CD14-positive monocyte (primary cell): ENCODE measurements at places on chromosomes 5 and 9.

GRCh38 chr5:142826741-142827492 lies 56.7 kb downstream of the ARHGAP26 start:
- peak; percentile 89 for DNase-seq

DNA sequence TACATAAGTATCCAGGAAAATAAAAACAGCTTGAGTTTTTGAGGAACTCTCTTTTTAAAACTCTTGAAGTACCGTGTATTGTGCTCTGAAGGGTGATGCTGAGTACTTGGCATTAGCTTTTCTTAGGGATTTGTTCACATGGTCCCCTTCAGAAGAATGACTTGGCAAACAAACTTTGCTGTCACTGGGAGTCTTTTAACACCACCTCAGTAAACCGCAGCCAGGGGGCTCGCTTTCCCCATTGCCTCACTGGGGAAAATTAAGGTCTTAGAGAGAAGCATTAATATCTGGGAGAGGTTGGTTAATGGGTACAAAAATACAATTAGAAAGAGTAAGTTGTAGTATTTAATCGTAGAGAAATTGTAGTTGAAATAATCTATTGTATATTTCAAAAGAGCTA lies 105.9 kb upstream of the DAP start:
- no peak for DNase-seq

GRCh38 chr9:15484802-15485201 lies 26.0 kb downstream of the PSIP1 start:
- no peak for DNase-seq

DNA sequence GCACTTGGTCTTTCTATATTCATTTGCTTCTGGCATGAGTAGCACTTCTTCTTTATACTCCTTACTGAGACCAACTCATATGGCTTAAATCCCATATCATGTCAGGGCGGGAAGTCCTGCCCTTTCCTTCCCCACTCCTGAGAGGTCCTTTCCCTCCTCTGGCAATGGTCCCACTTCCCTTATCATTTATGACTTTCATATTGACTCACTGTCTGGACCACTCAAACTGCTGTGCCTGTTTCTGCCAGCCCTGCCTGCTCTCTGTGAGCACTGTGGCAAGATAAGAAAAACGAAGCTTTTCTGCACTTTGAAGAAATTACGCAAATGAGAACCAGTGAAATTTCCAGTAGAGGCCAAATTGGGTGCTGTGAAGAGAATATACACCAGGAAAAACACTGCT lies 58.1 kb downstream of the ZNF474 start:
- no peak for DNase-seq

GRCh38 chr9:129036923-129037766 lies 719 bp downstream of the MIGA2 start:
- no peak for DNase-seq

DNA sequence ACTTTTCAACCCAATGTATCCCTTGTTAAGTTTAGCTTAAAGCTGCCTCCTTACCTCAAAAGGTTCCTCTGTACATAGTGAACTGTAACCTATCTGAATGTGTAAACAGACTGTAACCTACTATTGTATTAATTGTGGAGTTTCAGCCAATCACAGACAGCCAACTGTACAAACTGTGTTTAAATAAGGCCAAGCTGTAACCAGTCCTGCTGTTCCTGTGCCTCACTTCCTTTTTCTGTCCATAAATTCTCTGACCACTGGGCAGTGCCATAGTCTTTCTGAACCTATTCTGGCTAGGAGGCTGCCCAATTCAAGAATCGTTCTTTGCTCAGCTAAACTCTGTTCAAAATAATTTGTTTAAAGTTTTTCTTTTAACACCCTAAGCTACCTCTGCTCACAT lies 74.7 kb upstream of the DAPK1 start:
- no peak for DNase-seq

GRCh38 chr5:143155455-143155854 lies 248.0 kb downstream of the NR3C1 start:
- no peak for DNase-seq

DNA sequence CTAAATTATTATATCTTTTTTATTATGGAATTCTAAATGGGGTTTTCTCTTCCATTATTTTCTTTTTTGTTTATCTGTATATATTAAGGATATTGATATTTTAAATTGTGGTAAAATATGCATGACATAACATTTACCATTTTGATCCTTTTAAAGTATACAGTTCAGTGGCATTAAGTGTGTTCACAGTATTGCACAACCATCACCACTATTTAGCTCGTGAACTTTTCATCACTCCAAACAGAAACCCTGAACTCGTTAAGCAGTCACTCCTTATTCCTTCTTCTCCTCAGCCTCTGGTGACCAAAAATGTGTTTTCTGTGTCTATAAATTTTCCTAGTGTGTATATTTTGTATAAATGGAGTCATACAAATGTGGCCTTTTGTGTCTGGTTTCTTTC lies 188.2 kb downstream of the CCDC171 start:
- no peak for DNase-seq

GRCh38 chr5:109640976-109641375 lies 48.8 kb upstream of the MAN2A1 start:
- no peak for DNase-seq

- no peak for DNase-seq
Measured at GRCh38 chr9:116178481-116179211, 25.1 kb downstream of the PAPPA start.

DNA sequence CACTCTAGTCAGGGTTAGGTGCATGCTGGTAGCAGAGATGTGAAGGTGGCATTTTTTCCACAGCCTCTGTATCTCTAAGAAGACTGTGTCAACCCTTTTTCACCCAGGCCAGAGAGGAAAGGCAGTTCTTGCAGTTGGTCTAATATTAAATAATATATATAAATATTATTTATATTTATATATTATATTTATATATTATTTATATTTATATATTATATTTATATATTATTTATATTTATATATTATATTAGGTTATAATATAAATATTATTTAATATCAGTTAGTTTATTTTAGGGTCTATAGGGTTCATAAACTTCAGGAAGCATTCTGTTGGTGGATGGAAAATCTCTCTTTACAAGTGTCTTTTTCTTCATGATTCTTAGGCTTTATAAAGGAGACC lies 218.6 kb upstream of the DMRTA1 start:
- DNase-seq, result no peak

DNA sequence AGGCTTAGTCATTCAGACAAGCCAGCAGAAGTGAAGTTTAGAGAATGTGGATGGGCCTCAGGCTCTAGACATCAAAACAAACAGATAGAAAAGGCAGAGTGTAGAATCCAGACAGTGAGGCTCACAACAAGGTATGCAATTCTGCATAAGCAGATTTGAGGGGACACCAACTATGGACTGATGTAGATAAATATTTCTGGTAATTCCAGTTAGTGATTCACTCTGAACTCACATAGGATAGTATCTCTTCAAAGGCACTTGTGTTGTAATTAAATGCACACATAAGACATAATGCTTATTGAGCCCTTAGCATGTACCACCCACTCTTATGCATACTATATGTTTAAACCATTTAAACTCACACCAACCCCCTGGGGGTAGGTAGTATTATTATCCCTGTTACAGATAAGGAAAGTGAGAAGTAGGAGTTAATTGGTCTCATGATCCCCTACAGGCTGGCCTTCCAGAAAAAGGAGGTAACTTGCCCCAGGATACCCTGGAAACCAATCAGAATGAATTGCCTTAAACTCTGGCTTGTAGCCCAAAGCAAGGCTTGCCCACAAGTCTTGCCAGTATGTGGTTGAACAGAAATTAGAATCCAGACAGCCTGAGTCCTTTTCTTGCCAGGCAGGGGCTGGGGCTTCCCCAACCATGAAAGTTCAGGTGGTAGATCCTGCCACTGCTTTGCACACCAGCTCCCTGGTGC lies 39.5 kb upstream of the HSPB3 start:
- DNase-seq, result no peak

DNA sequence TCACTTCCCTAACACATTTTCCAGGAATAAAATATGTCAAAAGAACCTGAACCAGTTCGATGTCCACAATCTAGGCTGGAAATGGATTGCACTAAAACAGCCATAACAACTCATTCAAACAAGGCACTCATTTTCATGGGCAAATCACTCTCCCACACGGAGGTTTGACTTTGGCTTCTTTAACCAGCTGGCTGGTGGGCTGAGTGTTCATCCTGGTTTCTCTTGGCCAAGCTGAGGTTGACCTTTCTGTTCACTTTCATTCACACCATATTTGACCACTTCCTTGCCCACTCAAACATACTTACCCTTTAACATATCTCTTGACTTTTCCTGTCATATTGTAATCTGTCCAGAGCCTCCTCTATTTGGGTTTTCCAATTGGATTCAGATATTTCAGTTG lies 5.4 kb downstream of the IL7R start:
- no peak for DNase-seq

- no peak for DNase-seq
Measured at GRCh38 chr9:95715868-95716435, 159.5 kb upstream of the ERCC6L2 start.

DNA sequence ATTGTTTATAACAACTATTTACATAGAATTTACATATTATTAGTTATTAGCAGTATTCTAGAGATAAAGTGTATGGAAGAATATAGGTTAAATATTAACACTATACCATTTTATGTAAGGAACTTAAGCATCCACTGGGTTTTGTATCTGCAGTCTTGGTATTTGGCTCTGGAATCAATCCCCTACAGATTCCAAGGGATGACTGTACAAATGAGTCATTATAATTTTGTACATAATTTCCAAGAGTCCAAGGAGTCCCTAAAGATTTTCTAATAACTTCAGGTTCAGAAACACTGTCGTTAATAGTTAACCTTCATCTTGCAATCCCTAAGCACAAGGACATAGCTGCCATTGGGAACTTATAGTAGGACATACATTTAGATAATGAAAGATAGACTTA lies 254.8 kb upstream of the PDE4D start:
- no peak for DNase-seq

DNA sequence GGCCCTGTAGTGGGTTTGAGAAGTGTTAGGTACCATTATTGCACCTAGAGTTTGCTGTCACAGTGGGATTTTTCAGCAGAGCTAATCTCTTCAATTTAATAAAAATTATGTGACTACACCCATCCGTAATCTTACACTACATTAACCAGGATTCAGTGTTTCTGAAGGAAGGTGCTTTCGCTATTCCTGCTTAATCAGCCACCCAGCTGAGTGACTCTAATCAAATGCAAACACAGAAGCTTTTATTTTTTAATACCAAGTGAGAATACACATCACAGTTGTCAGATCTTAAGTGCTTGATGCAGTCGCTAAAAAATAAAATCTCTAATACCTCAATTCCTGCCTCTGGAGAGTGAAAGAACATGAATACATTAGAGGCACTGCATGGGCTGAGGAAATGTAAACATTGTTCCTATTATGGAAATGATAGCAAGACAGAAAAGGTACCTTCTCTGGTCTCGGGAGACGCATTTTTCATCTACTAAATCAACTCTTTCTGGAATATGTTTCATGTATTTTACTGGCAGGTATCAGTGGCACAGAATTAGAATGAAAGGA lies 125.7 kb downstream of the SEMA6A start:
- no peak for DNase-seq

DNA sequence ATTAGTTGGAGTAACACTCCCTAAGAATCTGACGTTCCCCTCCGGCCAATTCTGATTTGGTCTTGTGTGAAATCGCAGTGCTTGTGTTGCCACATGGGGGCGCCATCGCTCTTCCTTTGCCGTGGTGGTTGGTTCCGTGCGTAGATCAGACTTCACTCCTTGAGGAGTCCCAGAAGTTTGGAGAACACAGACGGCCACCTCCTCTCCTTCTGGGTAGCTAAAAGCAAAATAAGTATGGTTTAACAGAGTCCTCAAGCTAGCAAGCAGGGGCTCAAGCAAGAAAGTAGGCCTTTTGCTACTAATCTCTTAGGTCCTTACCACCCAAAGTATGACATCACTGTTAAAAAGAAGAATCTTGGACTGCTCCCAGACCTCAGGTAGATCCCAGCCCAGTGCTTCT lies 59.5 kb downstream of the HSPA4 start:
- DNase-seq, result peak; percentile 57

DNA sequence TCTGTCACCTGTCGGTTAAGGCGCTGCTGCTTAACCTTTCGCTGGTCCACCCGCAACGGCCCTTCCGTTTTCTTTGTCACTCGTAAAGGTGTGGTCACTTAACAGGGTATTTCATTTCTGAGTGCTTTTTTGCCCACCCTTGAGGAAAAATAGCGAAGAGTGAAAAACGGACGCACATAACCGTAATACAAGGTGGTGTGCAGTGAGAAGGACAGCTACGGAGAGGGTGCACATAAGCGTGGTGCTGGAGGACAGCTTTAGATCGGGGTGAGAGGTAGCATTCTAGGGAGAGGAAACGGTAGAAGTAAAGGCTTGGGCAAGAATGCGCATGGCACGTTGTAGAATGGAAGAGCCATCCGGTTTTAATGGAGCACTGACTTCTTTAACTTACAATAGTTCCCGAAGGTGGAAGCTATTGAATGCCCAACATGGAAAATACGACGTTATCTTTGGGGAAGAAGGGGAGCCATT lies 761 bp downstream of the CCT5 start:
- no peak for DNase-seq

DNA sequence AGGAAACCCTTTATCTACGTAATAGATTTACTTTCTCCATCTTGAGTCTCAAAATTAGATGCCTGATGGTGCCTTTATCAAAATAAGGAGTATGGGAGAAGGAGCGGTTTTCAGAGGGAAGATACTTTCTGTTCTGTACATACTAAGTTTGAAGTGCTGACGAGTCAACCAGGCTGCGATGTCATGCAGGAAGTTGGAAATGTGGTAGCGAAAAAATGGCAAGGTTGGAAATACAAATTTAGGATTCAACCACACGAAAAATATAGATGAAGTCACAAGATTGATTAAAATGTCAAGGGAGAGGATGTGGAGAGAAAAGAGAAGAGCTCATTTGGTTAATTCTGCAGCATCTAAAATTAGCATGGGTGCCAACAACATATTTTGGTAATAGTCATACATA lies 129.5 kb downstream of the FOXD1 start:
- DNase-seq, result no peak

GRCh38 chr9:137370865-137371520 lies 52.0 kb downstream of the EXD3 start:
- DNase-seq, result no peak

GRCh38 chr9:97363661-97364299 lies 48.1 kb upstream of the TDRD7 start:
- no peak for DNase-seq

- DNase-seq, result no peak
Measured at GRCh38 chr5:82396871-82397514, 118.8 kb upstream of the RPS23 start.

DNA sequence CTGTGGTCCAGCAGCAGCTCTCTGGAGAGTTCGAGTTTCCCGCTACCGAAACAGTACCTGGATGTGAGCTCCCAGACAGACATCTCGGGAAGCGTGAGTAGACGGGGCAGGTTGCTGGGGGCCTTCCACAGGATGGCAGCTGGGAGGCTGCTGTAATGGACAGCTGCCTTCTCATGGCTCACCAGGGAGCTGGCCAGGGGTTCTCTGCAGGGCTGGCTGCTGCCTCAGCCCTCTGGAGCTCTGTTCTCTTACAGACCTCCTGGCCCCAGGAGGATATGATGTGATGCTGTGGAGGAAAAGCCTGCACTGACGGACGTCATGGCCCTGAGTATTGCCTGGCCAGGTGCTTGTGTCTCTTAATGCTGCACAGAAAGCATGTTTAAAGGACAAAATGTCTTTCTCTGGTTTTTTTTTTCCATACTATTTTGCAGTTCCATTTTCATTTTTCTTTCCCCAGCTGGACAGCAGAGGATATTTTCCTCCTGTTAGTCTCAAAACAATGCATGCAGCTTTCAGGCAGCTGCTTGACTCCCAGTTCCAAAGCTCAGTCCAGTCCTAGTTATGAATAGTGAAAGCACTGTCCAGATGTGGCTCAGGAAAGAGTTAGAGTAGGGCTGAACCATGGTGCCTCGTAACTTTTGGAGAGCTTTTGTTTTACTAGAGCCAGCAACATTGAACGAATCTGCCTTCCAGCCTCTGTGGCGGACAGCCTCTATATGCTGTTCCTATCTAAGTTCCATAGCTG lies 77.5 kb upstream of the RARS1 start:
- no peak for DNase-seq
